ENCODE measurements at places on chromosomes 7 and 10.

DNA sequence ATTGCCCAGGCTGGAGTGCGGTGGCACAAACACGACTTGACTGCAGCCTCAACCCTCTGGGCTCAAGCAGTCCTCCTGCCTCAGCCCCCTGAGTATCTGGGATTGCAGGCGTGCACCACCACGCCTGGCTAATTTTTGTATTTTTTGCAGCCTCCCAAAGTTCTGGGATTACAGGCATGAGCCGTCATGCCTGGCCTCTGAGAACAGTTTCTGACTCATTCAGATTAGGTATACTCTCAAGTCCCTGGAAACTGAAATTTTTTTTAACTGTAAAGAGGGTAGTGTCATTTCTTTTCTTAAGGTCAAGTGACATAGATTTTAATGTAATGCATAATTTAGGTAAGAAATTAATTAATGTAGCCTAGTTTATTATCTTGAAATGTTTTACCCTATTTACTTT, 104.7 kb downstream of the SEPTIN7 start:
- no peak for DNase-seq

DNA sequence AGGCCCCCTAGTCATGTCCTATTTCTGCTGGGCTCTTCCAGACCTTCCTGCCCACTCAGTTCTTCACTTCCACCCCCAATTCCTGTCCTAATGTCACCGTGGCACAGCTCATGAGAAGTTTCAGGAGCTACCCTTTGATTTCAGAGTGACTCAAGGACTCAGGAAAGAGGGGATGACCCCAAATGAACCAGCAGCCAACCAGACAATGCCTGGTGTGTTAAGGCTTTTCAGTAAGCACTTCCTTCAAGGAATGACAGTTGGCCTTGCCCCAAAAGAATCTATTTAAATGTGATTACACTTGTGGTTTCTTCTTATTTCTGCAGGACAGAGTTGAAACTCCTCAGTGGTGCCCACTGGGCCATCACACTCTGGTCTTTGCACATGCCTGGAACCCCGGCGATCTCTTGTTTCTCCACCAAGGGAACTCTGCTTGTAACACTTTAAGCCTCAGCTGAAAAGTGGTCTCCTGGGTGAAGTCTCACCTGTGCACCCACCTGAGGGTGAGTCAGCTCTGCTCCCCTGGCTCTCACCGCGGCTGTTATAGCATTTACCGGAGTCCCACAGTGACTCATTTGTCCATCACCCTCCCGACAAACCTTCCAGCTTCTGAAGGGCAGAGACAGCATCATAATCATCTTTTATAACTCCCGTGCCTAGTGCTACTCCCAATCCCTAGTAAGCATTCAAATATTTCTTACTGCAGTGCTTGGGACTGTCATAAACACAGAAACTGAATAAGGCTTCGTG, 123.0 kb upstream of the SVIL start:
- no peak for DNase-seq

GRCh38 chr7:77413861-77414424, 2.2 kb downstream of the GSAP start:
- no peak for DNase-seq

GRCh38 chr10:123870260-123870659, 21.3 kb downstream of the CPXM2 start:
- DNase-seq = no peak

DNA sequence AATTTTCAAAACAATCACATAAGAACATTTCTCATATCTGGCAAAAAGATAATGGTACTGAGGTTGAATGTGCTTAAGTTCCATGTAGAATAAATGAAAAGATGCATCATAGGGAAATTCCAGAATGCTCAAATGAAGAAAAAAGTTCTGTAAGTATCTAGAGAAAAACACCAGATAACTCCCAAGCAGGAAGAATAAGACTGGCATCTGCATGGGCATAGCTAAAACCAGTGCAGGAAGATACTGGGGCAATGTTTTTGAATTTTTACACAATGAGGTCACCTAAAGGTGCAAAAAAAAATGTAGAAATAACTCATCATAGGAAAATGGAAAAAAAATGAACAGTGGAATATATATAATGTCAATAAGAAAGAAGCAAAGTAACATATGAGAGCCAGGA, 275.2 kb downstream of the BAMBI start:
- DNase-seq = no peak

DNA sequence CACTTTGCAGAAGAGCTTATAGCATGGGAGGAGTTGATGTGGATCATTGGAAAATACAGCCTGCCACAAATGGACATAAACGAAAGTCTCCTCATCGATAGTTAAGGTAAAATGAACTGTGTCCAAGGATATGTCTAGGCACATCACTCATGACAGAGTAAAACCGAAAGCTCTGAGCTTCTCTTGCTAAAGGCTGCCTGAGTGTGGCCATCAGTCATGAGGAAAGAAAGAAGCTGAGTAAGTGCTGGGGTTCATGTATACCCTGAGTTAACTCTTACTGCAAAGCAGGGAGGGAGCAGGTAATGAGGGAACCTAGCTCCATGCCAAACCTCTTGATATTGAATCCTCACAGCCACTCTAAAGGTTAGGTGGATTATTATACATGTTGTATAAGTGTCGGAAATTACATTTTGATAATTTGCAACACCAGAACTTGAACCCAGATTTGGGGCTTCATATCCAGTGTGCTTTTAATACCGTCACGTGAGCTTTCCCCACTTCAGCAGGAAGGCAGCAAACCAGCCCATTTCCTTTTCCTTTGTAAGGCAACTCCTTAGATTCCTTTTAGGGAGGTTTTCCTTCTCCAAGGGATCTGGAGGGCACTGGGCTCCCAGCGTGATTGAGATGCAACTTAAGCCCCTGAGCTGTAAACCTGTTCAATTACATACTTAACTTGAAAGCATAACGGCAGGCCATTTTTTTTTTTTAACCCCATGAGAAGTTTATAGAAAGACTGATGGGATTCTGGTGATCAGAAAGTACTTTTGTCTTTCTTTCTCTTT, 215.0 kb downstream of the PHF14 start:
- DNase-seq = no peak

GRCh38 chr7:137961200-137962177, 40.4 kb downstream of the CREB3L2 start:
- no peak for DNase-seq

- DNase-seq = no peak
Measured at GRCh38 chr7:131241386-131241785, 86.3 kb upstream of the MKLN1 start.

DNA sequence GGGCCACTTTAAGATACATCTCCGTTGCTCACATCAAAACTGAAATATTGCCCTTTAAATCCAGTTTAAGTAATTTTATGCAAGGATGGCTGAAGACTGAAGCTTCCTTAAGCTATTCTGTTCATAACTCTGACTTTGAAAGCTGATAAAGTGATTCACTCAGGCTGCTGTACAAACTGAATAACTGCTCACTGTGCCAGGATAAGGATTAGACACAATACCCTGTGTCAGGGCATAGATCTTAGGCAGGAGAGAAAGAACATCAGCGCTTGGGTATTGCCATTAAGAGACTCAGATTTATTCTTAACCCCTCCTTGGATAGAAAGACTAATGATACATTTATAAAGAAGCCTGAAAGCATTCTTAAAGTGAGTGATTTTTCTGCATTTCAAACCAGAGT, 614.5 kb upstream of the ZWINT start:
- DNase-seq = no peak

DNA sequence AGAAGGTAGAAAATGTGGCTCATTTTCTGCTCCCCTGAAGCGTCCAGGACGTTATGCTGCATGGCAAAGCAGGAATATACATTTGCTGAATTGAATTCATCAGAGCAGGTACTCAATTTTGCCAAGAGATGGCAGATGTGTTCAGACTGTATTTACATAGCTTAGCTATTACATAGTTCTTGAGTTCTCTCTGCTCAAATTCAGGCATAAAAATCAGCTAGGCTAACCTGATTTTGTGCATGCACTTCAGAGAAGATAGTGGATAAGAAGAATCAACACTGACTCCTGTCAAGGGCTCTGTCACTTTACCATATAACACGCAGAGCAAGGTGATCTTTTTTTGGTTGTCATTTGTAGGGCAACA, 209.2 kb upstream of the FAM3C start:
- no peak for DNase-seq

DNA sequence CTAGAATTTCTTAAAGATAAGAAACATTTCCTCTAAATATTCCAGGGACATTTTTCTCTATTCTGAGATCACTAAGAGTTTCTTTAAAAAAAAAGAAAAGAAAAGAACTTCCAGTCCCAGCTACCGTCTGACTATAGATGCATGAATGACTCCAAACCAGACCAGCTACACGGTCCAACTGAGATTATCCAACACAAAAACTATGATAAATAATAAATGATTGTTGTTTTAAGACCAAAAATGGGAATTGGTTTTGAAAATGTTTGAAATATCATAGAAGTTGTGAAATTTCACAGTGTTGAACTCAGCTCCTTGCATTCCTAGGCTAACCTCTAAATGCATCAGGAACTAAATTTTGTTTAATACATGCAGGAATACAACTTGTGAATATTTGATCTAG, 1619.6 kb upstream of the LRRTM3 start:
- DNase-seq = no peak

DNA sequence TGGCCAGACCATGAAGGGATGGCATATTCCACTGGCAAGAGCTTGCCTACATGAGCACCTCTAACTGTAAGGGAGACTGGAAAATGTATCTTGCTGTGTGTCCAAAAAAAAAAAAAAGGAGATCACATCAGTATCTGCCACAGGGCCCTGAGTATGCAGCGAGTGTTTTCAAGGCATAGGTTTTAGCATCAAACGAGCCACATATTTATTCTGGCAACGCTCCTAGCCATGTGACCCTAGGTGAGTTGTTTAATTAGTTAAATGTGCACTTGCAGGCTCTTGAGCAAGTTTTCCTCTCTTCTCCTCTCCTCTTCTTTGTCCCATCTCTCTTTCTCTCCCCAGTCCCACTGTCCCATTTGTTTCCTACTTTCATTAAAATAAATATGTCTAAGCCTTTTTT, 428.7 kb upstream of the AKR1E2 start:
- no peak for DNase-seq

DNA sequence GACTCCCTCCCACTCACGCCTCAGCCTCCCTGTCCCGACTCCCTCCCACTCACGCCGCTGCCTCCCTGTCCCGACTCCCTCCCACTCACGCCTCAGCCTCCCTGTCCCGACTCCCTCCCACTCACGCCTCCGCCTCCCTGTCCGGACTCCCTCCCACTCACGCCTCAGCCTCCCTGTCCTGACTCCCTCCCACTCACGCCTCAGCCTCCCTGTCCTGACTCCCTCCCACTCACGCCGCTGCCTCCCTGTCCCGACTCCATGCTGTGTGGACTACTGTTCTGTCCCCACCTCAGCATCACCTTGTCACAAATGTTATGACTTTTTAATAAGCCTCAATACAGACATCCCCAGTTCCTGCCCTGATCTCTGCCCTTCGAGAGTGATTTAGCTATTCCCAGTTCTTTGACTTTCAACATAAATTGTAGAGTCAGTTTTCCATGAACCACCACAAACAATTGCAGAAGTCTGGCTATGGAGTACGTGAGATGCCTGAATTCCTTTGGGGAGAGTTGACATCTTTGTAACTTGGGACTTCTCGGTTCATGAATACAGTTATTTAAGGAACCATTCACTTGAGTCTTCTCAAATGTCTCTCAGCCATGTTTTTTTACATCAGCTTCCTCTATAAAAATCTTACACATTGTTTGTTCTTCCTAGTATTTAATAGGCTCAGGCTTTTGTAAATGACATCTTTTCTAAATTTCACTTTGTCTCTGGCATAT, 71.9 kb downstream of the FOXL3 start:
- DNase-seq = no peak

DNA sequence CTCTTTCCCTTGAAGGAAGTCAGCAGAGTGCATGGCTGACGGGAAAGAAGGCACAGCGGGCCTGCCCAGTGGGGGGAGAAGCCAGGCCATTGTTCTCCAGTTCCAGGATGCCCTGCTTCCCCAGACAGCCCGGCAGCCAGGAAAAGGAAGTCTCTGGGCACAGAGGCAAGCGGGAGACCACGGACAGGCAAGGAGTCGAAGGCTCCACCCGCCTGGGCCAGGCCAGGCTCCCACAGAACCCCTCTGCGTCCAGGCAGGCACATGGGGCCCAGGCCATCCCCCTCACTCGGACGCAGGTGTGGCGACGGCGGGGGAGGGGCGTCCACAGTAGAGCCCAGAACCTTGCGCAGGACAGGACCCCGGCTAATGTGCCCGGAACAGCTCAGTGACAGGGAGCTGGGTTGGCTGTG, 8.7 kb downstream of the GPR146 start:
- no peak for DNase-seq

DNA sequence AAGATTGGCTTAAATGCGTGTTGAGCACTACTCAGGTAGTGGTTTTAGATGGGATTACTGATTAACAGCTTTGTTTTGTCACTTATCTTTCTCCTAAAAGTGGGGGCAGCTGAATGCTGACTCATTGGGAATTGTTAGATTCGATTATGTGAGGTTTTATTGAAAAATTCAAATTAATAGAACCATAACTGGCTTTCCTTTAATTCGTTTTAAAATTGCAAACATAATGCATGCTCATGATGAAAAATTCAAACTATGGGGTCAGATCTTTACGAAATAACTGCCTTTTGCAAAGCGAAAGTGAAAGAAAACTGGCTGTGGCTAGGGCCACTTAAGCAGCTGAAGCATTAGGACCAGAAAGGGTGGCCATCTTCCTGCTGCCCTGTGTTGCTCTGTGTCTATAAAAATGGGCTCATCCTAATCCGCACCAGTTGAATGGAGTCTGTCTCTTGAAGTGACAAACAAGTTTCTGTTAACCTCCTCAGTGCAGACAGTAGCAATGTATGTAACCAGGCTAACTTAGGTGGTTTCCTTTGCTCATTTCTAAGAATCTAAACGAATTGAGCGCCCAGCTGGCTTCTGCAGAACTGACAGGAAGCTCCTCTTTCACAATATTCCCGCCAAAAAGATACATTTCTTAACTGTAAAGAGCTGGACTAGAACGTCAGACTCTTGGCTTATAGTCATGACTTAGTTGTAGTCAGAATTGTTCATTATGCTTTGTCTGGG, 27.8 kb downstream of the DENND10 start:
- DNase-seq = no peak

DNA sequence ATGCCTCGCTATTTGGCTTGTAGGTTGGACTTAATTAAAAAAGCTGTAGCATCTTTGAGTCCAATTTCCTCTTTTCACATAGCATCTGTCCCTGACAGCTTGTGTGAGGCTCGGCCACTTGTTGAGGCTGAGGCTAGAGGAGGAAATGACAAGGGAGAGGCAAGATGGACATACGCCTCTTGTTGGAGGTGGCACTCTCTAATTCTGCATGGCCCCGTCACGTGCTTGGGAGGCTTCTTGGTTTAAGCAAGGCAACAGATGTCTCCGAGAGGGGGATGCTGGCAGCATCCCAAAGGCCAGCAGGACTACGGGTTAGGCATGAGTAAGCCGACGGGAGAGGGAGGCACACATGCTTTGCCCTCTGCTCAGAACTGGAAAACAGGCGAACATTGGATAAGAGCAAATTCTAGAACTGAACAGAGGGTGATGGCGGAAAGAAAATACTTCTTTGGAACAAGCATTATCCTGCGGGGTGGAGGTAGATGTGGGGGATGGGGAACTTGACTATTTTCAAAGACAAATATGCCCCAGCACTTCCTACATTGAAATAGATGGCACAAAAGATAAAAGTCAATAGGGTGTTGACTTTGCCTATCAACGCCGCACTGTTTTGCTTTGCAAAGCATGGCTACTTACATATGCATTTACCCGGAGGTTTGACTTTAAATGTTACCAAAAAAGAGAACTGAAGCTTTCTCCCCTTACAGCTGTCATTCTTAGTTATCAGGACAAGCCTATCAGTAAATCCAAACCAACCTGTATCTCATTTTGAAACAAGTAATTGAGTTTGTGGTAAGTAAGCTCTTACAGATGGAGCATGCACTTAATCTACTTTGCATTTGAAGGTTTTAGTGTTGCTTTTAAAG, 94.8 kb downstream of the CHN2 start:
- DNase-seq = no peak

GRCh38 chr10:22593636-22594198, 120.7 kb downstream of the PIP4K2A start:
- no peak for DNase-seq
